ENCODE measurements at places on chromosomes 1 and 21.

DNA sequence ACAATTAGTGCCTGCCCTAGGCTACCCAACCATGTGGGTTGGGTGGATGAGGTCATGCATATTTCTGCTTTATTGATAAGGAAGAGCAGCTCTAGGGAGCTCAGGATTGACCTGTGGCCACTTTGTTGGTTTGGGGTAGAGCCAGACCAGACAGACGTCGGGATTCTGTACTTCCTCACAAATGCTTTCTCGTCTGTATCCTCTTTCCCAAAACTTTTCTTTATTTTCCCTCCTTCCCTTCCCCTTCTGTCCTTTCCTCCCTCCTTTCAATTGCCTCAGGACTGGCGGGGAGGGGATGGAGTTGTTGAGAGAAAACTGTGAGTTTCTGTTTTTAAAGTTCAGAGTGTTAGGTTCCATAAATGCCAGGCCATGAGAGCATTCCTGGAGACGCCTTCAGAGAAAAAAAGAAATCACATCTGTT lies 68.0 kb downstream of the UCK2 start:
- no peak for DNase-seq

DNA sequence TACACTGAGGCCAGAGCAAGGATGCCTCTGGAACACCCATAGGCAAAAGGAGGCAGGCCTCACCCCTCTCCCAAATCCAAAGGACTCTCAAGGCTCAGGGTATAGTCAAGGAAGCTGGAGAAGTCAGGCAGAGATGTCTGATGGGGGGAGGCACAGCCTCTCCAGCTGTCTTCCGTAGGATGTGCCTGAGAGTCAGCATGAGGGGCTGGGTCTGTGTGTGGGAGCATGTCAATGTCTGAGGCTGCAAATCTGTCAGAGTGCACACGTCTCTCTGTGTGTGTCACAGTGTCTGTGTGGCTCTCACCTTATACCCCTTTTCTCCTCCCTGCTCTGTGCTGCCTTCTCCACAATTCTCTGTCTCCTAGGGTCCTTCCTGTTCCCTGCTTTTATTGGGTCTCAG lies 4.0 kb downstream of the HPCAL4 start:
- DNase-seq = no peak

DNA sequence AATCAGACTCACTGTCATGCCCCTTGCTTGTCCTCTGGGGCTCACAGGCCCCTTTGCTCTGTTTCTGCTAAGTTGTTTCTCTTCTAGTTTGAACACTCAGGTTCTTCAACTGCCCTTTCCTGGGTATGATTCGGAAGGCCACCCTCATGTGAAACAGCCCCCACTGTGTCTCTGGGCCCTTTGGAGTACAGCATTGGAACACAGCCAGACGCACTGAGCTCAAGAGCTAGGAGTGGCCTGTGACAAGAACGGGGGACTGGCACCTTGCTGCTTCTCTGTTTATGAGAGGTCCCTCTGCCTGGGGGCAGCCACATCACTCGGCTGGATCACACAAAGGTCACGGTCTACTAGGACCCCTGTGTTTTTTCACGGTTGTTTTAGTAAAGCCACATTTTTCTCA lies 114.4 kb upstream of the ZC3H12A start:
- DNase-seq = no peak

DNA sequence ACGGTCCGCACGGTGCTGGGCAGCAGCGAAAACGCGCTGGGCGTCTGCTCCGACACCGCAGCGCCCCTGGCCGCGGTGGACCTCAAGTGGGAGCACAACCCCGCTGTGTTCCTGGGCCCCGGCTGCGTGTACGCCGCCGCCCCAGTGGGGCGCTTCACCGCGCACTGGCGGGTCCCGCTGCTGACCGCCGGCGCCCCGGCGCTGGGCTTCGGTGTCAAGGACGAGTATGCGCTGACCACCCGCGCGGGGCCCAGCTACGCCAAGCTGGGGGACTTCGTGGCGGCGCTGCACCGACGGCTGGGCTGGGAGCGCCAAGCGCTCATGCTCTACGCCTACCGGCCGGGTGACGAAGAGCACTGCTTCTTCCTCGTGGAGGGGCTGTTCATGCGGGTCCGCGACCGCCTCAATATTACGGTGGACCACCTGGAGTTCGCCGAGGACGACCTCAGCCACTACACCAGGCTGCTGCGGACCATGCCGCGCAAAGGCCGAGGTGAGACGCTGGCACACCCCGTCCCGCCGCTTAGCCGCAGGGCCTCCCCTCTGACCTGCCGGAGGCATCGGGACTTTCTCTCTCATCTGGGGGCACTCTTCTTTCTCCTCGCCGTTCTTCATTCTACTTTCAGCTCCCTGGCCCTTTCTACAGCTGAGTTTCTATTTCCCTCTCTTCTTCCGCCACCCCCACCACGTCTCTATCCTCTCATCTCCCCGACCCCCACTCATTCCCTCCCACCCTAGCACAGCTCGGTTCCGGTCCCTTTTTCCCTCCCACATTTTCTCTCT lies 1.0 kb downstream of the NPR1 start:
- no peak for DNase-seq

- DNase-seq = no peak
Observed at GRCh38 chr1:200877839-200878551, 5.2 kb downstream of the GPR25 start.

DNA sequence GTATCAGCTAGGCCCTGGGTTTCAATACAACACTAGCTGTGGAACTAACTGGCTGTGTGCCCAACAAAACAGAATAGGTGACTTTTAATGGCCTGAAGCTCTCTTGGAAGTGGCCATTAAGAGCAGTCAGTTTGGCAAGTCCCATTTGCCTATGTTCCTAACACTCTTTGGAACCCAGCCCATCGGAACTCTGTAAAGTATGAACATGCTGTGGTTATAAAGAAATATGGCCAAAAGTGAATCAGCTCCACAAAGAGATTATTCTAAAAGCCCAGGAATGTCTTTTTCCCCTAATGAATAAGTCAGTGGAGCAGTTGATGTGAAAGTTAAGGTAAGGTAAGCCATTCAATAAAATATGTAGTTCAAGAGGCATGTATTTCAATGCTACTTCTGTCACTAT lies 223.7 kb upstream of the ADAMTS5 start:
- peak; percentile 33 for DNase-seq

GRCh38 chr21:44892536-44893277 lies 19.2 kb upstream of the PTTG1IP start:
- no peak for DNase-seq

- no peak for DNase-seq
Observed at GRCh38 chr1:223386013-223386412, 7.2 kb upstream of the CCDC185 start.

DNA sequence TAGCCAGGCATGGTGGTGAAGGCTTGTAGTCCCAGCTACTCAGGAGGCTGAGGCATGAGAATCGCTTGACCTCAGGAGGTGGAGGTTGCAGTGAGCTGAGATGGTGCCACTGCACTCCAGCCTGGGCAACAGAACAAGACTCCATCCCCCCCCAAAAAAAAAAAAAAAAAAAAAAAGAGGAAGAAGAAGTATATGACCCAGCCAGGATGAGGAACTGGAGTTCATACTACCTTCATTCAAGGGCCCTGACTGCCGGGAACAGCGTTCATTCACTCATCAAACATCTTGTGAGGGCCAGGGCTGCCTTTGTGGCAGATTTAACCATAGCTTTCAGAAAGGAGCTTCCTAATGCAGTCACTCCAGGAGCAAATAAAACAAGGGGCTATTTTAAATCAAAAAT lies 127.6 kb downstream of the MRPS6 start:
- no peak for DNase-seq

GRCh38 chr1:98387701-98388100 lies 273.8 kb upstream of the SNX7 start:
- DNase-seq = no peak

DNA sequence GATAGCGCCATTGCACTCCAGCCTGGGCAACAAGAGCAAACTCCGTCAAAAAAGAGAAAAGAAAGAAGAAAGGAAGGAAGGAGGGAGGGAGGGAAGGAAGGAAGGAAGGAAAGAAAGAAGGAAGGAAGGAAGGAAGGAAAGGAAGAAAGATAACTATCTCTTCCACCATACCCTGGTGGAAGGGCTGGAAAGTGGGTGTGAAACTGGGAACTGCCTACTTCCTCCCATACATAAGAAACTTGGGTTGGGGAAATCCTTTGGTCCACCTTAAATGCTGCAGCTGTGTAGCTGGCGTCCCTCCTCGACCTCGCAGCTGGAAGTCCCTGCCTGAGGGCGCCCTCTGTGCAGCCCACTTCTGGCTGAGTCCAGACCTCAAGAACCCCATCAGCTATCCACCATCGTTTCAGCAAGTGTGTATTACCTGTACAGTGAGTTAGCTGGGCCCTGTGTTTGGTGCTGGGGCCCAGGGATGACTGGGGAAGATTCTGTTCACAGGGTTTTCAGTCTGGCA lies 4.6 kb upstream of the FAM167B start:
- DNase-seq = no peak

DNA sequence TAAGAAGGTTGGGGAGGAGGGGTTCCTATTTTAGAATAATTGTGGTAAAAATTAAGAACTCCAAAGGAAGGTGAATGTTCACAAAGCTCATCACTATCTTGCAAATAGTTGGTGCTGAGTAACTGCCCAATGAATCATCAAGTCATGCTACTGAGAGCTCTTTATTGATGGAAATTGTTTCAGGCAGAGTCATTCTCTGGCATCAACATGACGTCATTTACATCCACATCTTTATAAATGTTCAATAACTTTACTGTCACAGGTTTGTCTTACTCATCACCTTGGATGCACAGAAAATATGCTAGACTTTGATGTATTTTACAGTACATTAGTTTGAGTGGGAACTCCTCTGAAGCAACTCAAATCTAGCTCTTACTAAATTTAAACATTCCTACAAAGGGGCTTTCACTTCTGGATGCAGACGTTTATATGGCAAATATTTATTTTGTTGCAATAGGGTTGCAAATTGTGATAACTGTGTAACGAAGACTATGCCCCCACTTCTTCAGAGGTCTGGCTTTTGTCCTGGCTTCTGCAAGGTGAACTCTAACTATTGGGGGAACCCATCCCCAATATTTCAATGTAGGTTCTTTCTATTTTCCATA lies 273.7 kb upstream of the AJAP1 start:
- DNase-seq = no peak

- no peak for DNase-seq
Observed at GRCh38 chr1:30733493-30733892, 10.1 kb upstream of the MATN1 start.

DNA sequence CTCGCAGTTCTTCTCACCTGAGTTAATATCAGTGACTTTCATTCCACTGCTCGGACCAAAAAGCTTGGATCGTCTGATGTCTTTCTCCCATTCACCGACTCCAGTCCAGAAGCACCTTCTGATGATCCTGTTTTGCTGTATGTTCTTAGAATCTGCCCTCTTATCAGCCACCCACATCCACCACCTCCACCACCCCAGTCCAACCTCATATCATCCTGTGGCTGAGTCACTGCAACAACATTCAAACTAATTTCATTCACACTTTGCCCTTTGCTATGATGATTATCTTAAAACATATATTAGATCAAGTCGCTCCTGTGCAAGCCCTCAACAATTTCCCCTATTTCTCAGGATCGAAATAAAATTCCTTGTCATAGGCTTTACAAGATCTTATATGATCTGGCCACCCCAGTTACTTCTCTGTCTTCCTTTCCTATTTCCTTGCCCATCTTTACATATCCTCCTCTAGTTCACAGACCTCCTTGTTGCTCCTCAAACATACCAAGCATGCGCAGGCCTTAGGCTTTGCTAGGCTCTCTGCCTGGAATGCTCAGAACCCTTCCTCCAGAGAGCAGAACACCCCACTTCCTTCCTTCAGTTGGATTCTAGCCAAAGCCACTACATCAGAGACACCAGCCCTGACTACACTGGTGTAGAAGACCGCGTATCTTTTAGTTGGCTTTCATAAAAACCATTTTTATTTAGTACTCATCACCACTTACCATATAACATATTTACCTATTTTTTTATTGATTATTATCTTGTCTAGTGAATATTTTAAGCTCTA lies 335.7 kb upstream of the GREM2 start:
- no peak for DNase-seq
